ENCODE measurements at places on chromosomes 7 and 10.
A peak's percentile ranks its signal among the peaks of the same experiment; 100 is the strongest.

DNA sequence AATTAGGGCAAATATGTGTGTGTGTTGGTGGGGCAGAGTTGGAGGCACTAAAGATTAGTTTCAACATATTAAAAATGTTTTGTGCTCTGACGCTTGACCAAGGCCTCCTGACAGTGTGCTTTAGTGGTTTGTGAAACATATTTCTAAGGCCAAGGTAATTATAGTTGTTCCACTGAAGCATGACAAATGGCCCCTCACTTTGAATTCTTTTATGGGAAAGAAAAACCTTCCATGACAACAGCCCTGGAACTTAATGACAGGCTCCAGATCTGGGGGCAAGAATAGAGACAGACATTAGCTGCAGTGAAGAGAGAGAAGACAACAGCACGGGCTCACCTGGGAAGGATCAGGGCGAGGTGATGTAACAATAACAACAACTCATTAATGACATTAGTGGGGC, 155.8 kb downstream of the CHN2 start:
- DNase-seq, result no peak

DNA sequence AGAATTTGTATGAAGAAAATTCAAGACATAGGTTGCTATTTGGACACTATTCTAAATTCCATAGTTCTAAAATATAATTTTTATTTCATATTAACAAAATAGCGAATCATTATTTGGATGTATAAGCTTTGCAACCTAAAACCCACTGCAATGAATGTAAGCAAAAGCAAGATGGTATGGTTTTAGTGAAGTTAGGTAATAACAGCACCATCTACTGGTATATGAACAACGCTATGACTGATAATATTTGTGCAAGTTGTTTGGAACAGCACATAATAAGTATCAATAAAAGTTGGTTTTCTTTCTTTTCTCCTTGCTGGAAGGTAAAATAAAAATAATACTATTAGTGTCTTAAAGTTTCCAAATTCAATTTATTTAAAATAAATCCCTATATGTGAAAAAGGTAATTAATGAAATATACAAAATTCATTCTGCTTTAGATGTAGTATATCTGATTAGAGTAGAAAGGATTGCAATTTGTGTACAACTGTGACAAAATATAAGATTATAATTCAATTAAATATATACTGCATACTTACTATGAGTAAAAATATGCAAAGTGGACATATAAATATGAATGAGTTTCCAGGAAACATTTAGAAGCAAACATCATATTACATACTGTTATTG, 79.0 kb upstream of the LSM8 start:
- no peak for DNase-seq

GRCh38 chr10:122323941-122324675, 50.4 kb upstream of the PLEKHA1 start:
- DNase-seq, result no peak

GRCh38 chr7:24786941-24787340, 29.7 kb upstream of the GSDME start:
- DNase-seq, result no peak

GRCh38 chr7:72413886-72414285, 1.7 kb upstream of the CALN1 start:
- DNase-seq, result no peak

GRCh38 chr7:2209146-2209960, 23.4 kb downstream of the MAD1L1 start:
- DNase-seq, result peak; percentile 80

DNA sequence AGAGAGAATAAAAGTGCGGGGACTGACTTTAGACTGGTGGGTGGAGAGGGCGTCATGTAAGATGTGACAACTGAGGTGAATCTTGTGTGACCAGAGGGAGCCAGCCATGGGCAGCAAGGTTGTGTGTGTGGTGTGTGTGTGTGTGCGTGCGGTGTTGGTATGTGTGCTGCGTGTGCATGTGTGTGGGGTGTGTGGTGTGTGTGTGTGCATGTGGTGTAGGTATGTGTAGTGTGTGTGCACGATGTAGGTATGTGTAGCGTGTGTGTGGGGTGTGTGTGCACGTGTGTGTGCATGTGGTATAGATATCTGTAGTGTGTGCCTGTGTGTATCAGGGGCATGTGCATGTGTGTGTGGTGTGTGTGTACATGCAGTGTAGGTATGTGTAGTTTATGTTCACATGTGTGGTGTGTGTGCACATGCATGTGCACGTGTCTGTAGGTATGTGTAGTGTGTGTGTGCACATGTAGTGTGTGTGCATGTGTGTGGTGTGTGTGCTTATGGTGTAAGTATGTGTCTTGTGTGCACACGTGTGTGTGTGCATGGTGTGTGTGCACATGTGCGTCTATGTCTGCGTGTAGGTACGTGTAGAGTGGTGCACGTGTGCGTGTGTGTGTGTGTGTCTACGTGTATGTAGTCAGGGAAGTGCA, 312.3 kb upstream of the MKI67 start:
- DNase-seq, result no peak

GRCh38 chr7:1948887-1949680, 279.0 kb downstream of the ELFN1 start:
- DNase-seq, result no peak

DNA sequence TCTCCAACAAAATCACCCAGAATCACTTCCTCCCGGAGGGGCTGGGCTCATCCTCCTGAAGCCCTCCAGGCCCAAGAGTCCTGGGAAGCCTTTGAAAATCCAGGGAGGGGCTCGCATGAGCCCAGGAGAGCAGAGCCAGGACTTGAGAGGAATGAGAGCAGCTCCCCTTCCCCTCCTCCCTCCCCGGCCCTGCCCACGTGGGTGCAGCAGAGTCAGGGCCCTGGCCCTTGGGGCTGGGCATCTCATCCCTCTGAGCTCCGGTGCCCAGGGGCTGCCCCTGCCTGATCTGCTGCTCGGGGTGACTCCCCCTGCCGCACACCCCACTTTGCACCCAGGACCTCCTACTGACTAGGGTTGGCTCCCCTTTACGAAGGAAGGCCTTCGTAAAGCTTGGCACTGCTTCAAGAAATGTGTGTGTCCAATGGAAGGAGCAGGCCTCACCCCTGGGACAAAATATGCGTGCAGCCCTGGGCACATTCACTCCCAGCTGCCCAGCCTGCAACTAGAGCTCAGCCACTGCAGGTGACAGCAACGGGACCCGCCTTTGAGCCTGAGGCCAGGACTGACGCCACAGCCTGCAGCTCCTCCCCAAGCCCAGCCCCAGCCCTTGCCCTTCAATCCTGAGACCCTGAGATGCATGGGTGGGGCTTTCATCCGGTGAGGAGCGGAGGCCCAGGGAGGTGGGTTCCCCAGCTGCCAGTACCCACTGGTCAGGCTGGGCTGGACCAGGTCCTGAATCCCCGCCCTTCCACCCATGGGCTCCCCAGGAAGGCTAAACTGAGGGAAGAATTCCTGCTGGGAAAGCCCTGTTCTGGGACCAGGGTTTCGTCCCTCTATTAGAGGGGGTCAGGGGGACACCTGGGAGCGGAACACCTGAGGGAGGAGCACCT, 21.8 kb downstream of the PWWP2B start:
- DNase-seq, result no peak

GRCh38 chr10:126350216-126350992, 37.9 kb downstream of the ADAM12 start:
- DNase-seq, result no peak

DNA sequence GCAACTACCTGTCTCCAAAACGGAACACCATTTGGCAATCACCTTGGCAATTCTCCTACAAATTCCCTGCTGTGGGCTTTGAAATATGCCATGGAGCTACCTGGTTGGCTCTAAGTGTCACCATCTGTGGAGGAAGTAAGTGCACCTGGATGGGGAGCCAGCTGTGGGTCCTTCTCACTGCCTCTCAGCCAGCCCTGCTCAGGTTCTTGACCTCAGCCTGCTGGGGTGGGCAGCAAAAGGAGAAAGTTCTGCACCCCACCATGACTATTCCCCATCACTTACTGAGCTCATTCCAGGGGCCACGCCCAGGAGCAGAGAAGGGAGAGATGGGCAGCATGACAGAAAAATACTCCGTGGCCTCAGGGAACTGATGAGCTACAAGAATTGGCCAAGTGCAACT, 158.7 kb downstream of the TNS3 start:
- DNase-seq, result no peak

DNA sequence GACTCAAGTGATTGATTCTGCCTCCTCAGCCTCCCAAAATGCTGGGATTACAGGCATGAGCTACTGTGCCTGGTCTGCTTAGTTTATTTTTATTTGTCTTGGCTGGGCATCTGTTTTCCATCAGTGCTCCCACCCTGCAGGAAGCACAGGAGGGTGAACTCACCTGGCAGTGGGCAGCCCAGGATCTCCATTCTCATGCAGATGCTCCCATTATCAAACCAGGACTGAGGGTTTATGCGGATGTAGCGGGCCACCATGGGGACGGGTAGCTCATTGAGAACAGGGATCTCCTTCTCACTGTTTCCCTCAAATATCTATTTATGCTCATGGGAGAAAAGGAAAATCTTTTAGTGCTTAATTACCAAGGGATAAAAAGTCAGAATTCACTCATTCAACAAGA, 93.8 kb downstream of the CPXM2 start:
- no peak for DNase-seq

- DNase-seq, result no peak
Observed at GRCh38 chr10:132961787-132962622, 19.6 kb upstream of the CFAP46 start.

DNA sequence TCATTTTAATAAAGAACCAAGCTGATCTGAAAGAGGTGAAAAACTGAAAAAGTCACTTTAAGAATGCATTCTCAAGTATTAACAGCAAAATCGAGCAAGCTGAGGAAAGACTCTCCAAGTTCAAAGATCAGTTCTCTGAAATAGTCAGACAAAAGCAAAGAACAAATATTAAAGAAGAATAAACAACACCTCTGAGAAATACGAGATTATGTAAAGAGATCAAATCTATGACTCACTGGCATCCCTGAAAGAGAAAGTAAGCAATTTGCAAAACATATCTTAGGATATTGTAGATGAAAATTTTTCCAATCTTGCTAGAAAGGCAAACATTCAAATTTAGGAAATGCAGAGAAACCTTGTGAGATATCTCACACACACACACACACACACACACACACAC, 138.4 kb upstream of the HGF start:
- no peak for DNase-seq

DNA sequence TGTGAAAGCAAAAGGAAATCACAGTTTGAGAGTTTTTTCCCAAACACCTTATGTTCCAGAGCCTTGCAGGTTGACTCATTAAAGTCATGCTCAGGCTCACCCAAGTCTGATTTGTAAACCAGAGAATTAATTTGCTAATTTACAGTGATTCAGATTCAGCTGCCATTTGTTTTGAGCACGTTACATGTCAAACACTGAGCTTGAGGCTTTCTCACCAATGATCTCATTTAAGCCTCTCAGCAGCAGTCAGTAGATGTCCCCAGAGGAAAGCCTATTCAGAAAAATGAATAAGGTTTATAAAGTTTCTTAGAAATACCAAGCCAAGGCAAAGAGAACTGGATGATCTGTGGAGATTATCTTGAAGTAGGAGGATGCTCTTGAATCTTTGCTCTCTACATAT, 420.4 kb downstream of the HTR7 start:
- no peak for DNase-seq

GRCh38 chr10:17737027-17737965, 14.7 kb upstream of the TMEM236 start:
- DNase-seq, result no peak

DNA sequence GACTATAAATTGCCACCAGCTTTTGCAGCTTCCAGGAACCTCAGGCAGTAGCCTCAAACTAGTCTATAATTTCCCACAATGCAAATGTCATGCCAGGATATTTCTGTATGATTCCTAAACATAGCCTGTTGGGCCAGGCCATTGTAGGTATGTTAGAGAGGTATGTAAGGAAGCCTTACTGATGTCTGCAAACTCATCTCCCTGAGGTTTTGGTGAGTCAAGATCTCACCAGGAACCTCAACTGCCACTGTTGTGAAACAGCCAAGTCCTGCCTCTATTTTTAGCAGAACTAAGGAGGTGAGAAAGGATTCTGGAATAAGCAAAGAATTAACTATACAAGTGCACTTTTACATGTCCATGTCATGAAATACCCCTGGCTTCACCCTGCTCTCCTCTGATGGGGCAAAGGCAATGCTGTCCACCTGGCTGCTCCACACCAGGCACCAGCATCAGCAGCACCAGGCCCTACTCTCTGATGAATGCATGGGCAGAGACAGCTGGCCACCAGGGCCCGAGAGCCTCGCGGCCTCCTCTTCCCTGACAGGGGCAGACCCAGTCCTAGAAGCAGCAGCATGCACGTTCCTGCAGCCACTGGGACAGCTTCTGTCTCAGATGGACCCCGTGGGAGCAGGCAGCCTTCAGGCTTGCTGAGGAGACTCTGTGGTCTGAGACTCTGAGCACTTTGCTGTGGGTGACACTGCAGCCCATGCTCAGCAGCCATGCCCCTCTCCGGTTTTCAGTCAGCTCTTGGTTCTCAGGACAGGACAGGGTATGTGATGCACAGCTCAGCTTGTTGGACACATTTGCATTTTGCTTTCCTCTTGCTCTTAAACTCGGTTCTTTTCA, 147.3 kb downstream of the ZMYND11 start:
- no peak for DNase-seq

DNA sequence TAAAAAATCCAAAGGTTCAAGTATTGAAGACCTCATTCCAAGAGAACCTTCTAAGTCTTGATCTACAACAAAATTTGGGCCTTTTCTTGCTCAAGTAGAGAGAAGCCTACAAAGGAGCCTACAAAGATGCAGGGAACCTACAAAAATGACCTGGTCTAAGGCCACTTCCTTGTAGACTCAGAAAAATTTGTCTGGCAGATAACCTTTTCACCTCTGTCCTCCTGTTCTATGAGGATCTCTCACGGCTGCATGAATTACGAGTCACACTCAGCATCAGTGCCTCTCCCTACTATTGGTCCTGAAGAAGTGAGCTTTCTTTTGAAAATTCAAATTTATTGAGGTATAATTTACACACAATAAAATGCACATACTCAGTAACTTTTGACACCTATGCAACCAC, 29.3 kb downstream of the CCNJ start:
- no peak for DNase-seq

DNA sequence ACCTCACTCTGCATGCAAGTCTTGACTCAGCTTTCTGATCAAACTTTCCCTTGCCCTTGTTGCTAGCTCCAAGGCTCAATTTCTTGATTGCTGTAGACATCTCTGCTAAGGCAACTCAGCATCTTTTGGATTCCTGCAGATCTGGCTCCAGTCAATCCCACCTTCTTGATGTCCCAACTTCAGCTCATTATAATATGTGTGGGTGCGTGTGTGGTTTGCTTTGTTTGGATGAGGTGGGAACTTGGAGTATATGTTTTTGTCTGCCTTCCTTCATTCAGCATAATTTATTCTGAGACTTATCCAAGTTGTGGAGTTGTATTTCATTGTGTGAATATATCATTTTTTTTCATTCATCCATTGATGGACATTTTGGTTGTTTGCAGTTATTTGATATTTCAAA, 364.8 kb upstream of the IGFBP3 start:
- DNase-seq, result no peak

DNA sequence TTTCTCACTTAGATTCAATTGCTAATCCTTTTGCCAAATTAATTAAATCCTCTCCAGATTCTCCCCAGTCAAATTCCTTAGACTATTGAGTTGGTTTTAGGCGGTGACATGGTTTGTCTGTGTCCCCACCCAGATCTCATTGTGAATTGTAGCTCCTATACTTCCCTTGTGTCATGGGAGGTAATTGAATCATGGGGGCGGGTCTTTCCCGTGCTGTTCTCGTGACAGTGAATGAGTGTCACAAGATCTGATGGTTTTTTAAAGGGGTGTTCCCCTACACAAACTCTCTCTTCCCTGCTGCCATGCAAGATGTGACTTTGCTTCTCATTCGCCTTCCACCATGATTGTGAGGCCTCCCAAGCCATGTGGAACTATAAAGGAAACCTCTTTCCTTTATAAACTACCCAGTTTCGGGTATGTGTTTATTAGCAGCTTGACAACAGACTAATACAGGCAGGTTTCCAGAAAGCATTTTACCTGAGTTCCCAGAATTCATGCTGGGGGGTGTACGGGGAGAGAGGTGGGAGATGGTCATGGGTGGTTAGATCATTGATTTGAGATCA, 44.7 kb upstream of the GARS1 start:
- no peak for DNase-seq
